ENCODE measurements at places on chromosomes 1 and 21.

DNA sequence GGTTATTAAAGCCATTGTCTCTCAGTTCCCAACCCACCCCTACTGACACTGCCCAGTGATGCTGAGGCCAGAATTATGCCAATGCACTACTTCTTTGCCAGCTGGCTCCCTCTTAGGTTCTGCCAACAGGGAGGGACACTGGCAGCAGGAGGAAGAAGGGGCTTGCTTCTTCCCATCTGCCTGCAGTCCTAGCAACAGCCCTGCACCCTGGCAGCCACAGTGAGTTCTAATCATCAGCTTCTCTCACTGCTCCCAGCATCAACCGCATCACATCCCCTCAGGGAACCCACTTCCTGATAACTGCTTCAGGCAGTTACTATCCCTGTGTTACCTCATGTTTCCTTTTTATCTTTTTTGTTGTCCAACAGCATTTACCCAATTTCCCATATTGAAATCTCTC is 86.2 kb downstream of the UBR4 start:
- DNase-seq = no peak

DNA sequence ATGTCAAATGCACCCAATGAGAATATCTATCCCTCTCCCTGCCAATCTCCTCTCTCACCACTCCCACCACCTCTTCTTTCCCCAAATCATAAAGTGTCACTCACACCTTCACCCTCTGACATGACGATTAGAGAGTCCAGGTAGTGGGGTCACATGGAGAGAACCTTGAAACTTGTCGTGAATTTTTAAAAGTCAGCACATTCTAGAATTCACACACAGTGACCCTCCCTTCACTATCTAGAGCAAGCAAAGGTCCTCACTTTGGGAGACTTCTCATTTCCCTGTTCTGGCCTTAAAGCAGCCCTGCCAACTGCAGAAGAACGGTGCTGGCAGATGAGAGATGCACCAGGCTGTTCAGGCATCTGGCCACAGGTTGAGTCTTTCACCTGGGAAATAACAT is 61.9 kb downstream of the CD34 start:
- DNase-seq = no peak

GRCh38 chr1:6960860-6961259 is 175.6 kb downstream of the CAMTA1 start:
- DNase-seq = no peak

DNA sequence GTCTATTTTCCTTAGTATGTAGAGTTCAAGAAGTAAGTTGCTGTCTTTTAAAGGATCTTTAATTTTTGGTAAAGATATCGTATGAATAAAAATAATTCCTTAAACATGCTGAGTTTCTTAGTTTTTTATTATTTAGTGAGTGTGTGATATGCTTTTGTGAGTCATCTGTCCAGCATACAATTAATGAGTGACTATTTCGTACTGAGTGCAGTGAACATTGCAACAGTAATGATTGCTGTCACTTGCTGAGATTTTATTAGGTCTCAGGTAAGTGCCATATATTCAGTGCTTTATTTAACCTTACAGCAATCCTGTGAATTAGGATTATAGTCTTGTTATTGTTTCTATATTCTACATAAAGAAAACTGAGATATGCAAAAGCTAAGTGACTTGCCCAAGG is 22.6 kb downstream of the MIGA1 start:
- DNase-seq = no peak

- DNase-seq = no peak
These were observed 121.4 kb upstream of the ZBTB40 start for GRCh38 chr1:22330092-22330759.

DNA sequence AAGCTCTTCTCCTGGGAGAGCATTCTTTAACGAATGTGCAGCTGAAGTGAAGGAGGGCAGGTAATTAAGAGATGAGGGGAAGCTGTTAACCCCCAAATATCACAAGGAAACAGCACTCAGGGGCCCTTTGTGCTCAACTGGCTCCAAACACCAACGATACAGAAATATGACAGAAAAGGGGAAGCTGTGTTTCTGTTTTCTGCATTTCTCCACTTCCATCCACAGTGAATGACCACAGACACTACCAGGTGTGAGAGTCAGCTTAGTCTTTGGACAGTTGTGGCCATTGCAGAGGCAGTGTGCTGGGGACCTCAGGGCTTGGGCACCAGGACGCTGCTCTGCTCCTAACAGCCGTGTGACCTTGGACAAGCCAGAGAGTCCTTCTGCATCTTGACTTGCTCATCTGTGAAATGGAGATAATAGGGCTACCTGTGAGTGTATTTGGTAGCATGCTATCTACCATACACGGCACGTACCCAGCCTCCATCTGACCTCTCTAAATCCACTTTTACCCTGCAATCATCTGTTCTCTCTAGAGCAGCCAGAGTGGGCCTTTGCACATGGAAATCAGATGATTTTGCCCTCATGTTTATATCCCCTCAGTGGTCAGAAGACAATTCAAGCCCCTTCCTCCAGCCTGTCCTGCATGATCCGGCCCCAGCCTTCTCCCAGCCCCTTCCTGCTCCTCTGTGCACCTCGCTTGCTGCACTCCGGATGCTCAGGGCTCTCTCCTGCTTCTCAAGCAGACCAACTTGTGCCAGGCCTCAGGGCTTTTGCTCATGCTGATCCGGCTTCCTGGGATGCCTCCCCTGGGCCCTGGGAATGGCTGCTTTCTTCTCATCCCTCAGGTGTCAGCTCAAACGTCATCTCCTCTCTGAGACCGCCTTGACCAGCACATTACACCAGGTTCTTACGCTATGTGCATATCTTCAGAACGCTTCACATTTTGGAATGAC is 4.7 kb upstream of the TINAGL1 start:
- no peak for DNase-seq

GRCh38 chr1:109298666-109299557 is 7.9 kb downstream of the MYBPHL start:
- DNase-seq = no peak

- DNase-seq = no peak
These were observed 42.6 kb upstream of the ADGRL2 start for GRCh38 chr1:81758181-81758580.

- no peak for DNase-seq
These were observed 32.4 kb upstream of the DUSP10 start for GRCh38 chr1:221774054-221774842.

DNA sequence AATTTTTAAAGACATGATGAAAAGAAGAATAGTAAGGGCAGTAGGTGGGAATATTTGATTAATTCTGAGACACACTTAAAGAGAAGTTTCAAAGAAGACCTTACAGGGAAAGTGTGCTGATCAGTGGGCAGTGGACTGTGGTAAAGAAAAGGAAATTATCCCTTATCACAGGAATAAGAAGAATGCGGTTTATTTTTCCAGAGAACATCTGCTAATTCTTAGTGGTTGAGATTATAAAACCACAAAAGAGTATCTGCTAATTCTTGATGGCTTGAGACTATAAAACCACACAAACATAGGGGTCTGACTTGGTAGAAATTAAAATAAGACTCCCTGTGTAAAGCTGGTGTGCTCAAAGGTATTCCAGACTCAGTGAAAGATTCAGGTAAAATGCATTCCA is 60.0 kb upstream of the KCTD3 start:
- DNase-seq = no peak

GRCh38 chr1:205077934-205078311 is 6.3 kb downstream of the TMEM81 start:
- no peak for DNase-seq

DNA sequence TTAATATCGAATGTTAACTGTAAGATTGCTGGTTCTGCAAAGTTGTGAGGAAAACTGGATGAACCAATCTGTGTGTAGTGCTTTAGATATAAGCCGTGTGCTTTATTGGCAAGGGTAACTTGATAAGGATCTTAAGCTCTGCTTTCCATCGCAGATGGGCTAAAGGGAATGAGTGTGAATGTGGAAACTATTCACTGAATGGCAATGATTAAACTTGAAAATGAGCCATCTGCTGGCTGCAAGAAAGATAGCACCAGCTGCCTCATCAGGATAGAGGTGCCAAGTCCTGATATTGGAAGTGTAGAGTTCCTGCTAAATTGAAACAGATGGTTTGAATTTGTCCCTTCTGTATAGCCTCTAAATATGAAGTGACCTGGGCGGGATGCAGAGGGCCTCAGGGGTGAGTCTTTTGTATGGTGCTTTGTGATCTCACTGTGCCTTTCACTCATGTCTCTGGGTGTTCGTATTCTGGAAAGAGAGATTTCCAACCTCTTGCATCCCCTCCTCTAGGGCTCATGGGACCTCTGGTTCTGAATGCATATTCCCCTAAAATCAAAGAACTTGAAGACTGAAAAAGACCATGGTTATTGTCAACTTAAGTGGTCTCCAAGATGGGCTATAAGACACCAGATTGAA is 9.2 kb downstream of the FCRL3 start:
- DNase-seq = no peak

DNA sequence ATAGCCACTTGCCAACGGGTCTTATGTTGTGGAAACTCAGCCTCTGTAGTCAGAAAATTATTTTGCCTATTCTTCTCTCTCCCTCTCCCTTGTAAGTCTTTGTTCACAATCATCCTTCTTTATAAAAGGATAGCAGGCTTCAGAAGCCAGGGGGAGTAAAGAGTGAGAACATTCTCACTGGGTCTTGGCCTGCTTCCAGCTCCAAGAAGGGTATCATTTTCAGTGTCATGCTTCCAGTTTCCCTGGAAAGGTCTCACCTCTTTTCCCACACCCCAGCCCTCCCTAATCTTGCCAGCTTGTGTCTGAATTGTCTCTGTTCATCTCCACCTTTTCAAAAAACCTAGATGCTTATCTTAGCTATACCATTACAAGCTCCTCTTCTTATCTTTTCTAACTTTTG is 346.2 kb upstream of the LRRC7 start:
- no peak for DNase-seq

GRCh38 chr1:222167111-222167510 is 380.8 kb downstream of the HHIPL2 start:
- no peak for DNase-seq

DNA sequence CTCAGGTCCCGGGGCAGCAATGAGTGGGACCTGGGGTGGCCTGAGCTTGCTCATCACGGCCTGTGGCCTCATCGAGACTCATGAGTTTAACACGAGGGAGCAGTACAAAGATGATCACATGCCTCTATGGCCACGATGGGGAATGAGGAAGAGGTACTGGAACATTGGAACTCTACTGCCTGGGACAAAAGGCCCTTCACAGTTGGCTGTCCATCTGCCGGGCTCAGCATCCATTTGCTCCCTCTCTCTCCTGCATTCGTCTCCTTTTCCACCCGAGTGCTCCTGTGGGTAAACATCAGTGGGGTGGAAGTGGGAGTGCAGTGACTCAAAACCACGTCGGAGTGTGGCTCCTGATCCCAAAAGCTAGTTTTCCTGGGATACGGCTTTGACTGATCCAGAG is 124.9 kb downstream of the KAZN start:
- no peak for DNase-seq

DNA sequence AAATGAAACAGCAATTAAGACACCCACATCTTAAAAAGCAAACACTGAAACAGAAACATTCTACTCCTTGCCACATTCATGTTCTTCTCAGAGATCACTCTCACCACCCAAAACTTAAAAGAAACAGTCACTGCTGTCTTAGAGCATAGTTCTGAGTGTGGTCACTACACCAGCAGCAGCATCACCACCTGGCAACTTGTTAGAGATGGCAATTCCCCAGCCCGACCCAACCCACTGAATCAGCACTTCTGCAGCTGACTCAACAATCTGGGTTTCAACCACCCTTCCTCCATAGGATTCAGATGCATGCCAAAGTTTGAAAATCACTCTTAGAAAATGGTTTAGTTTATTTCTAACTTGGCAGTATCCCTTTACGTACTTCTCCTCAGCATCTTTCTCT is 126.1 kb downstream of the CDC42BPA start:
- no peak for DNase-seq

DNA sequence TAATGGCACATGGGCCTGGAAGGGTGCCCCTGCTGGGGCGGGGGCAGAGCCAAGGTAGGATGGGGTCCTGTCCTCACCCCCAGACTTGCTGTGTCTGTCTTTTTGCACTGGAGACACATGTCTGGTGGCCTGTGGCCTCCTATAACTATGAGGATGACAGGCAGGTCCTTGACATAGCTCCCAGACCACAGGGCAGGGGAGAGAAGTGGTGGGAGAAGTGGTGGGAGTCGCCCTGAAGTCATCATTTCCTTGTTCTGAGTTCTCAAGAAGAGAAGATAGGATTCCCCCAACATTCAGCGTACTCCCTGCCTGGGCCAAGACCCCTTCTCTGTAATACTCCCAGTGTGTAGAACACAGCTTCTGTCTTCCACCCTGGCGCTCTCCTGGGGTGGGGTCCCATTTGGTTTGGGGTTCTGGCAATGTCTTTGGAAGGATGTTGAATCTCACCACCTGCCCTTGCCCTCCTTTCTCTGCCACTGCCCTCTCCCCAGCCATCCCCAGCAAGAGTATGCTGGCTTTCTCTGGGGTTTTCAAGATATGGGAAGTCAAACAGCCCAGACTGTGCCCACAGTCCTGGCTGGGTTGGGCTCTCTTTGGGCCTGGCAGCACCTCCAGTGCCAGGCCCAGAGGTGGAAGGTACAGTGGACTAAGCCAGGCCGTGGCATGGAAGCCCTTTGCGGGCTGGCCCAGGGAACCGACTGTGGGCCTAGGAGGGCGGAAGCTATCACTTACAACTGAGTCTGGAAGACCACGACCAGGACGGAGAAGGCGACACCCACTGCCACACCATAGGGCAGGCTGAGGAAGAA is 19.4 kb downstream of the SLC26A9 start:
- DNase-seq = no peak
